ENCODE measurements at places on chromosomes 7 and 10.

- no peak for DNase-seq
Measured at GRCh38 chr7:154598396-154598795, 404.5 kb downstream of the PAXIP1 start.

DNA sequence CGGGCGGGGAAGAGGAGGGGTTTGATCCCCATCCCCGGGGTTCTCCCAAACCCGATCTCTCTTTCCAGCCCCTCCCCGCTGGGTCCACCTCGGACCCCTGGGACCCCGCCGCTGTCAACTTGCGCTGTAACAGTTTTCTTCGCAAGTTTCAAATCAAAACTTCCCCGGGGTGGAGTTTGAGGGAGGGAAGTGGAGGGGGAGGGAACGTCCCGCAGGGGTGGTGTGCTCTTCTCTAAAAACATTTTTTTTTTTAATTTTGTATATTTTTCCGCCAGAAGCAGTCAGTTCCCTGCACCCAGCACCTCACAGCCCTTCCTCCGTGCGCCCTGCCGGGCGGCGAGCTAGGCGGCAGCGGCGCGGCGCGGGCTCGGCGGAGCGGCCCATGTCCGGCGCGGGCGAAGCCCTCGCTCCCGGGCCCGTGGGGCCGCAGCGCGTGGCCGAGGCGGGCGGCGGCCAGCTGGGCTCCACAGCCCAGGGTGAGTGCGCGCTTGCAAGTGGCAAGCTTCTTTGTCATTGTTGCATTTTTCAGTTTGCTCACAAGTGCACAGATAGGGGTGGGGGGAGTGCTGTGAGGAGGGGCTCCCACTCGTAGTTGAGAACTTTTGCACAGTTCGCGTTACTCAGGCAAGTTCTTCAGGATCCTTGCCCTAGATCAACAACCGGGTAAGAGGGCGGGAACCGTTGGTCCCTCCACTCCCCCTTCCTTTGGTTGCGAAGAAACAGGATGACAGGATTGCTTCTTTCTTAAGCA, 933 bp downstream of the MDFIC start:
- no peak for DNase-seq

GRCh38 chr10:57716884-57717283, 550.8 kb downstream of the IPMK start:
- no peak for DNase-seq

GRCh38 chr7:155213385-155213784, 84.3 kb upstream of the INSIG1 start:
- no peak for DNase-seq

DNA sequence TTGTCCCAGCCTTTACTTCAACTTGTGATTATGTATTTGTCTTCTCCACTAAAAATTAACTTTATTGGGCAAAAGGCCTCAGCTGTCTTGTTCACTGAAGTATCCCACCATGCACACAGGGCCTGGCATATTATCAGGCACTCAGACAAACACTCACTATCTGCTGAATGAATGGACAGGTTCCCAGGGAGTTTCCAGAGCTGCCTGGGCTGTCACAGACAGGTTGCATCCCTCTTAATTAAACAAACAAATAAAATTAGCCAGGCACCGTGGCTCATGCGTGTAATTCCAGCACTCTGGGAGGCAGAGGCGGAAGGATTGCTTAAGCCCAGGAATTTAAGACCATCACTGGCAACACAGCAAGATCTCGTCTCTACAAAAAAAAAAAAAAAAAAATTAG, 1.5 kb upstream of the TSPAN14 start:
- no peak for DNase-seq

Measured in GM19239 (cell line).